HuH-7 (cell line): ENCODE measurements at places on chromosomes 6 and 20.
A peak's percentile ranks its signal among the peaks of the same experiment; 100 is the strongest.

DNA sequence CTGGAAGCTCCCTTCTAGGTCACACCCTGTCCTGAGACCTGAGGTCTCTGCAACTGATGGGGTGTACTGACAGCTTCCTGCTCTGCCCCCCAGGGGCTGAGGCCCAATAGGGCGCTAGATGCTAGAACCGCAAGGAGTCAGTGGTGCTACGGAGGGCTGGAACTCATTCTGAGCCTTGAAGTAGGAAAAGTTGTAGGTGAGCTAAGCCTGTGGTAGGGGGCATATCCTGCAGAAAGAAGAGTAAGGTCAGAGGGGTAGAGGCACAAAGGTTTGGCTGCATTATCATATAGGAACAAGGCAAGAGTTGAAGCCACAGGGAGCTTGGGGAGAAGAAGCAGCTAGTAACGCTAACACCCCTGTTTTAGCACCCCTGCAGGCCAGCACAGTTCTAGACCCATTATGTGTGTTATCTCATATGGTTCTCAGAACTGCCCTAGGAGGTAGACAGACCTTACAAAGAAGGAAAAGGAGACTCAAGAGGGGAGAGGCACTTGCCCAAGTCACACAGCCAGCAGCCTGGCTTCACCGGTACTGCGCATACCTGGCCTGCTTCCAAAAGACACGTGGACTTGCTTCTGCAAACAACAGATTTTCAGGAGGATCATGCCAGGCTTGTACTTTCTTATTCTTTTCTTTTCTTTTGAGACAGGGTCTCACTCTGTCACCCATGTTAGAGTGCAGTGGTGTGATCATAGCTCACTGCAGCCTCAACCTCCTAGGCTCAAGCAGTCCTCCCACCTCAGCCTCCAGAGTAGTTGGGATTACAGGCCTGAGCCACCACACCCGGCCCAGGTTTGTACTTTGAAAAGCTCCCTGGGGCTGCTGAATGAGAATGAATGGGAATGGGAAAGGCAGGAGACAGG lies 156.1 kb downstream of the MRPL14 start:
- no peak for DNase-seq

GRCh38 chr6:27332692-27333641 lies 20.9 kb upstream of the POM121L2 start:
- peak; percentile 22 for DNase-seq

DNA sequence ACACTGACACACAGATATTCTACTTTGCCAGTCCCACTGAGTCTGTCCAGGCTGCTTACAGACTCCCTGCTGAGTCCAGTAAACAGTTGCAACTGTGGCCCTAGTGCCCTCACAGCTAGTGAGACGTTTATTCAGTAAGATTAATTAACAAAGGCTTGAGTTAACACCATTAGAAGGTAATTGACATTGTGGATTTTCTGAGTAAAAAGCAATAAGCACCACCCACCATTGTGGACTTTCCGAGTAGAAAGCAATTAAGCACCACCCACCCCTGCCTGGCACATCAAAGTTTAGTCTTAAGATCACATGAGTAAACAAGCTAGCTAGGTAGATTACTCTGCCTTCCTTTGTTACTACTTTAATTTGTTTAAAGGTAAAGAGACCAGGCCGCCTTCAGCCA lies 408.6 kb upstream of the IMPG1 start:
- no peak for DNase-seq

DNA sequence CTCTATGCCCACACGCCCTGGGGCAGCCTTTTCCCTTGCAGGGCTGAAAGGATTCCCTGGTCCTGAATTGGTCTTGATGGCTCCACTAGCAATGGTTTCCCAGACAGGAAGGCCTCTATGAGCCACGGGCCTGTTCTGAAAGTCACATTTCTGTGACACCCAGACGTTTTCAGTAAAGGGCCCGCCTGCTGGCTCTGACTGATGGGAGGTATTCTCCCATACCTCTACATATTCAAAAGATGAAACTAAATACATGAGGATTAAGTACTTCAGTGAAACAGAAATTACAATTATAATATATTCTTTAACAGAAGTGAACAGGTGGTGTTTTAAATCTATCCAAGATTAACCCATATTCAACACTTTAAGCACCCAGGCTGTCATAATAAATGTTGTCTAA lies 629.8 kb downstream of the CDH26 start:
- no peak for DNase-seq

- no peak for DNase-seq
Observed at GRCh38 chr6:26361544-26361943, 3.5 kb upstream of the BTN3A2 start.

- no peak for DNase-seq
Observed at GRCh38 chr6:2875359-2876191, 27.5 kb downstream of the SERPINB9 start.

GRCh38 chr20:39588148-39588757 lies 626.1 kb downstream of the DHX35 start:
- DNase-seq, result no peak

- DNase-seq, result no peak
Observed at GRCh38 chr6:30926644-30927043, 5.3 kb downstream of the SFTA2 start.

- DNase-seq, result no peak
Observed at GRCh38 chr20:31689141-31689540, 33.5 kb downstream of the BCL2L1 start.

DNA sequence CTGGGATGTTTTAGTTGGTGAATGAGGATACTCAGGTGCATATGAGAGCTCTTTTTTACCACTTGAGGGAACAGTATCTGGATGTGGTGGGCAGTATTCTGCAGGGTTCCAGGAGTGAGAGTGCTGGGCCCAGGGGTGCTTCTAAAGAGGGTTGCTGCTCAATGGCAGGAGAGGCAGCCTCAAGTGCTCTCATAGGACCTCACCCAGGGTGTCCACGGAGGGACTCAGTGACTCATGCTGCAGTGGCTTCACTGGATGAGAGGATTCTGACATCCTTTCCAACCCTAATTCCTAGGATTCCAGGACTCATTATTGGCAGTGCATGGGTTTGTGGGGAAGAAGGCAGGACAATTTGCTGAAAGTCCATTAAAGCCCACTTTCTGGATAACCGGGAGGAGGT lies 176.6 kb upstream of the FERMT1 start:
- DNase-seq, result no peak

DNA sequence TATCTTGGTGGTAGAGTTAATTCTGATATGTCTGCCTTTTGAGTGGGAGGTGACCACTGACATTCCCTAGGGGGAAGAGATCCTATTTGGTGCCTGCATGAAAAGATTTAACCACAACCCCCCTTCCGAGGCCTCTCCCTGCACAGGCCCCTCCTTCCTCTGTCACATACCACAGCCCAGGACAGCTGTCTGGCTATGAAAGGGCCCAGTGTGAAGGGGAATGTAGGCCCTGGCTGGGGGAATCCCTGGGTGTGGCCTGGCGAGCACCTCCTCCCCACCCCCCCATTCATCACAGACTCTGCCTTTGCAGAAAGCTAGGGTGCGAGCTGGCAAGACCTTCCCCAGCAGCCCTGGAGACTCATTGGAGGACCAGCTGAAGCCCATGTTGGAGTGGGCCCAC lies 27.4 kb upstream of the MAPRE1 start:
- DNase-seq, result peak; percentile 44

DNA sequence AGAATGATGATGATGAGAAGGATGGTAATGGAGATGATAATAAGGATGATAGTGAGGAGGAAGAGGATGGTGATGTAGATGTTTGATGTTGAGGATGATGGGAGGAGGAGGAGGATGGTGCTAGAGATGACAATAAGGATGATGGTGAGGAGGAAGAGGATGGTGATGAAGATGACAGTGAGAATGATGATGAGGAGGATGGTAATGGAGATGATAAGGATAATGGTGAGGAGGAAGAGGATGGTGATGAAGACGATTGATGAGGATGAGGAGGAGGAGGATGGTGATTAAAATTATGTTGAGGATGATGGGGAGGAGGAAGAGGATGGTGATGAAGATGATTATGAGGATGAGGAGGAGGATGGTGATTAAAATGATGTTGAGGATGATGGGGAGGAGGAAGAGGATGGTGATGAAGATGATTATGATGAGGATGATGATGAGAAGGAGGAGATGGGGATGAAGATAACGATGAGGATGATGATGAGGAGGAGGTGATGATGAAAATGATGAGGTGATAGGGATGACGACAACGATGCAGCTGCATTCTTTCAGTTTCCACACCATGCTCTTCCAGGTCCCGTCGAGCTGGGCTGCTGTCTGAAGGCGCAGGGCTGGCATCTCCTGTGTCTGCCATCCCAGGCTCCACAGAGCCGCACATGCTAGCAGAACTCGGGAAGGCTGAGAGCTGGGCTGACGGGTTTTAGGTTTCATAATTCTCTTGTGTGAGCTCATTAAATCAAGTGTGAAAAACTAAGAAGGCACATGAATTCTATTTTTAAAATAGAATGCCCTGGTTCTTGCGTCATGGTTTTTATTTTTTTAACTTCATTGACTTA lies 274.9 kb downstream of the SMOC2 start:
- DNase-seq, result no peak

DNA sequence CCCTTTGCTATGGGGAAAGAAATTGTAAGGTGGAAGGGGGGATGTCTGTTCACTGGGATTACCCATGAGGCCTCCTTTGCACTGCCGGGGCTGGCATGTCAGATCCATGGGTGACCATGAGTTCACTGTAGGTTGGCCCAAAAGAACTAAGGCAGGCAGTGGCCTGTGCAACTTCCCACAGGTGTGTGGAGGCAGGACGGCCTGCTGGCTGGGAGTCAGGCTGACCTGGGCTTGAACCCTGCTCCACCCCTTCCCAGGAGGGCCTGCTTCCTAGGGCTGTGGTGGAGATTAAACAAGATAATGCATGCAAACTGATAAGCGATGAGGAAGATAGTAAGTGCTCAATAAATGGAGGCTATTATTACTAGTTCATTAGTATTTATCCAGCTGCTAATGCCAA lies 163.0 kb downstream of the EYA2 start:
- DNase-seq, result no peak

DNA sequence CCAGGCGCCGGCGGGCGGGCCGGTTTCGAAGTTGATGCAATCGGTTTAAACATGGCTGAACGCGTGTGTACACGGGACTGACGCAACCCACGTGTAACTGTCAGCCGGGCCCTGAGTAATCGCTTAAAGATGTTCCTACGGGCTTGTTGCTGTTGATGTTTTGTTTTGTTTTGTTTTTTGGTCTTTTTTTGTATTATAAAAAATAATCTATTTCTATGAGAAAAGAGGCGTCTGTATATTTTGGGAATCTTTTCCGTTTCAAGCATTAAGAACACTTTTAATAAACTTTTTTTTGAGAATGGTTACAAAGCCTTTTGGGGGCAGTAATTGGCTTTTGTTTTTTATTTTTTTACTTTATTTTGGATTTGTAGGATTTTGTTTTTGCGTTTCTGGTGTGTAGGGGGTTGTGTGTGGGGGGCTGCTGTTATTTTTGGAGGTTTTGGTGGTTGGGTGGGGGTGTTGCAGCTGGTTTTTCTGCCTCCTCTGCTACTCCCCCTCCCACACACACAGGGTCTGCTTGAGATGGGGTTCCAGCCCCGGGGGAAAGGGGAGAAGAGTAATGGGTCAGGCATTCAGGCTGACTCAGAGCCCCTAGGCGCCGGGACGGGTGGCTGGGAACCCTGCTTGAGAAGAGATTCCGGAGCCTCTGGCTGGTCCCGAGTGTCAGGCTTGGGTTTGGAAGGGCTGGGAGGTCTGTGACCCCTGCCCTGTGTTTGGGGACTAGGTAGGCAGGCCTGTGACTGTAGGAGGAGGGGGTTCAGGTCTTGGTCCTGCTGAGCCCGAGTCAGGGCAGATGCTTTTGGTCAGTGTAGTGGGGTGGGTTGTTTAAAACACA lies 2.0 kb downstream of the CEBPB start:
- peak; percentile 82 for DNase-seq

DNA sequence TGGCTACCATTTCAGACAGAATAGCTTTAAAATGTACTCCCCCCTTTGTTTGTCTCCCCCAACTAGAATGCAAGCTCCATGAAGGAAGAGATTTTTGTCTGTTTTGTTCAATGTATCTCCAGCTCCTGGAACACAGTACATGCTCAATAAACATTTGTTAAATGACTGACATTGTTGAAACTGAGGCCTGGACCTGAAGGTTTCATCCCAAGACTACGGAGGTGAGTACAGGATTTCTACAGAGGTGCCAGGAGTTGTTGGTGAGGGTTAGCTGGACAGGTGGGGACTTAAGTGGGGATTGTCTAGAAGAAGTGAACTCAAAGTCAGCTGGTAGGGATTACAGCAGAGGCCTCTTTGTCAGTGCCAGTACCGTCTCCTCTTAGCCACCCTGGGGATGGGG lies 19.4 kb downstream of the VEGFA start:
- no peak for DNase-seq

DNA sequence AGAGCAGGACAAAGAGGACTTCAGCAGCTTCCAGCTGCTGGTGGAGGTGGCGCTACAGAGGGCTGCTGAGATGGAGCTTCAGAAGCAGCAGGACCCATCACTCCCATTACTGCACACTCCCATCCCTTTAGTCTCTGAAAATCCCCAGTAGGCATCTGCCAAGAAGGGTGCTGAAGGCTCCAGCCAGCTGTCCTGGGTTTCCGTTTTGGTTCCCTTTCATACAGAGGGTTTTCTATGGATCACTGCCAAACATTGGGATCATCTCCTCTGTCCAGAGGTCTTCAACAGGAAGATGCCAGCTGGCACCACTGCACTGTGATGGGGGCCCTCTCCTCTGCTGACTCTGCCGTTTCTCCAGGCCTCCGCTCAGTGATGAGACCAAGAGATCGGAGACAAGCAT lies 14.3 kb upstream of the RAB5IF start:
- DNase-seq, result no peak

GRCh38 chr6:15355683-15356099 lies 109.8 kb downstream of the JARID2 start:
- no peak for DNase-seq

DNA sequence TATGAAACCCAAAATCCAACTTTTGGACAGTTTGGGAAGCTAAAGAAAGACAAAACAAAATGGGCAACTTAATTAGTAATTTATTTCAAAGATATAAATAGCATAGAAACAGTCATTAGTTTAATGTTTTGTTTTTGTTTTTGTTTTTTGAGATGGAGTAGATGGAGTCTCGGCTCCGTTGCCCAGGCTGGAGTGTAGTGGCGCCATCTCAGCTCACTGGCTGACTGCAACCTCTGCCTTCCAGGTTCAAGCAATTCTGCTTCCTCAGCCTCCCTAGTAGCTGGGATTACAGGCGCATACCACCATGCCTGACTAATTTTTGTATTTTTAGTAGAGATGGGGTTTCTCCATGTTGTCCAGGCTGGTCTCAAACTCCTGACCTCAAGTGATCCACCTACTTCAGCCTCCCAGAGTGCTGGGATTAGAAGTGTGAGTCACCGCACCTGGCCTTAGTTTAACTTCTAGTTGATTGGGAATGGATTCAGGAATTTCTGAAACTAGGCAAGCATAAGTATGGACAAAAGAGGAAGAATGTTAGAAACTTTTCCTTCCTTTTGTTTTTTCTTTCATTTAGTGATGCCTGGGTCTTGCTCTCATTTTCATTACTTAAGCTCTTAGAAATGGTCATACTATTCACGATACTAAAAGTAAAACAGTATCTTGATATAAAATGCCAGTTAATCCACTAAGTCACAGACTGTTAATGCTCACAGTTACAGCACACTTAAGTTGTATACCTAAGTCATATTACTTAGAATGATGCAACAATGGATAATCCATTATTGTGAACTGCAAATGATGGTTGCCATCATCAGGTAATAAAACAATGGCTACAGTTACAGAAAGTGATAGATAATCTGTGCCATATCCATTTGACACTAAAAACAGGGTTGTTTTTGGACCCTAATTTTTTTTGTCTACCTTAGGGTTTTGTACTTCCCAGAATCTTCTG lies 8.2 kb downstream of the SENP6 start:
- no peak for DNase-seq

- DNase-seq, result no peak
Observed at GRCh38 chr6:75144386-75144785, 61.5 kb downstream of the COL12A1 start.
